ENCODE measurements at places on chromosomes 3 and 15.

DNA sequence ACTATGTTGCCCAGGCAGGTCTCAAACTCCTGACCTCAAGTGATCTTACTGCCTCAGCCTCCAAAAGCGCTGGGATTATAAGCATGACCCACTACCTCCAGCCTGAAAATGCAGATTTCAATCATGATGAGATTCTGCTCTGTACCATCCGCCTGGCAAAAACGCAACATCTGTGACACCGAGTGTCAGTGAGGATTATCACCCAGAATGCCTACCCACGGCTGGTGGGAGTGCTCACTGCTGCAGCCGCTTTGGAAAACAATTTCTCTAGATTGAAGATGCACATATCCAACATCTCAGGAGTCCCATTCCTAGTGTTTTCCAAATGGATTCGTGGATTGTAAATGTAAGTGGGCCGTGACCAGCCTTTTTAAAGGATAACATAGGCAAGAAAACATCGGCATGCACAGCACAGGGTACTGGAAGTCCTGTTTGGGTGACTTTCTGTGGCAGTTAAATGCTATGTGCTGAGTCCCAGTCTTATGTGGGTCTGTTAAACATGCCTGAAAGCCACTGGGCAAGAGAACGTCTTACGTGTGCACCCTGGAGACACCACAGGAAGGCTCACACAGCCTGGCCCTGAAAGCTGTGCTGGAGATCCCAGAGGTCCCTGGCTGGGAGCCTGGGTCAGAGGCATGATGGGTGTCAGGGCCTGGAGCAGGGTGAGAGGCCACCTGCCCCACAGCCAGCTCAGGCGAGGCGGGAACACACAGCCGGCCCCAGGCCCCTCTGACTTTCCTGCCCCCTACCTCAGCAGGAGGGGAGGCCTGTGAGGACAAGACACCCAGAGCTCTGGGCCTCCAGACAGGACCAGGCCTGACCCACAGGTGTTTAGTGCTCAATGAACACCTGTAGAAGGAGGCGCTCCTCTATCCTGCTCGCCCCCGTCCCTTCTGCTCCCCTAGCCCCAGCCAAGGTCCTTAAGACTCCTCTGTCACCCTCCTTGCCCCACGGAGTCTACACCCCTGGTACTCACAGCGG, 918 bp downstream of the PRSS50 start:
- DNase-seq: no peak

DNA sequence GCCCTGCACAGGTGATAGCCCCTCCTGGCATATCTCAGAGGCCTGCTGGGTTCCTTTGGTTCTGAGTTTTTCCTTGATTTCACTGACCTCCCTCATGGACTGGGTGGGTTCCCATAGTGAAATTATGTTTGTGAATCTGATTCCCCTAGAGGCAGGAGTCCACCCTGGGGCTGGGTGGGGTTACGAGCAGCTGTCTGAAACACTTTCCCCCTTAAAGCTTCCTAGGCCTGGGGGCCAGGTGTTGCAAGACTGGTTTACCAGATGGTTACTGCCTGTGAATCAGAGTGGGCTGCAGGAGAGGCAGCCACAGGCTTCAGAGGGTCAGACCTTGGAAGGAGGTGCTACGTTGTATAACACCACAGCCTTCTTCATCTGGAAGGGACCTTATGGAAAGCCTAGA, 34.3 kb downstream of the IL20RB start:
- DNase-seq: no peak

GRCh38 chr3:197085137-197085536, 55.5 kb upstream of the MELTF start:
- DNase-seq: no peak

DNA sequence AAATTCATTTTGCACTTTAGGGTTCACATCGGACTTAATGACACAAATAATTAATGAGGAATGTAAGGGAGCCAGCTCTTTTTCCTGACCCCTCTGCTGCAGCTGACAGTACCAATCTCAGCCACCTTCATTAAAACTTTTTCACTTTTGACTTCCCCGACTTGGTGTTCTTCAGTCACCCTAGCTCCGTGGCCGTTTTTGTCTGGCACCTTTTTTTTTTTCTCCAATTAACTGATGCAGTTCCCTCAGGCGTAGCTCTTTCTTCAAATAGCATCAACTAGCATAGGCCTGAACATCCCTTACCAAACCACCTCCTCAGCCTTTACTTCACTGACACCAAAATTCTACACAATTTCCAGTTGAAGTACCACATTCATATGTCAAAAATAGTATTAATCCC, 350.8 kb downstream of the GRM7 start:
- DNase-seq: no peak

- DNase-seq: no peak
Observed at GRCh38 chr15:50562735-50563640, 16.5 kb upstream of the USP50 start.

GRCh38 chr15:67550522-67550921, 8.0 kb downstream of the MAP2K5 start:
- no peak for DNase-seq

DNA sequence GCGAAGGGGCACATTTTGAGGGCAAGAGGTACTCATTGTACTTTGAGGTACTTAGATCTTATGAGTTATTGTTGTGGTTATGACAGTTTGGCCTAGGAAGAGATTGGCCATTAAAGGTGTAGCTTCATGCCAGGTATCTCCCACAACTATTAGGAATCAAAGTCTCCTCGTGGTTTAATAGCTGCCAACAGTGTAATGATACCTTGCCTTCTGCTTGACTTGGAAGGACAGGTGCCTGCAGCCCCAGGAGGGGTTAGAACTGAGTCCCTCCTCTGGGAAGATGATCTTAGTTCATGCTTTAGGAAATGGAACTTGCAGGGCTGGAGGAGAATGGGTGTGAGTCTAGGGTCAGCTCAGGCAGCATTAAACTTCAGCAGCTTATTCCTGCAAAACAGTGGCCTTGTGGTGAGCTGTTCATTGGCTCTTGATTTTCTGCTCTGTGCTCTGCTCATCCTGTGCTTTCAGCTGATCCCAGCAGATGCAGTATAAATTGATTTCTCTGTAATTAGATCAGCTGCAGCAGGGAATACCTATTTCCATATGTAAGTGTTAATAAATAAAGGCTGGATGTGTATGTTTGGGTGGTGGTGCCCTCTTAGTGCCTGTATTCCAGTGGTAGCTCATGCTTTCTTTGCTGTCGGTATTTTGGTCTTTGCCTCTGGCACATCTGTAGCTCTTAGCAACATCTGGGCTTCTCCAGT, 40.5 kb downstream of the ZNF609 start:
- no peak for DNase-seq

DNA sequence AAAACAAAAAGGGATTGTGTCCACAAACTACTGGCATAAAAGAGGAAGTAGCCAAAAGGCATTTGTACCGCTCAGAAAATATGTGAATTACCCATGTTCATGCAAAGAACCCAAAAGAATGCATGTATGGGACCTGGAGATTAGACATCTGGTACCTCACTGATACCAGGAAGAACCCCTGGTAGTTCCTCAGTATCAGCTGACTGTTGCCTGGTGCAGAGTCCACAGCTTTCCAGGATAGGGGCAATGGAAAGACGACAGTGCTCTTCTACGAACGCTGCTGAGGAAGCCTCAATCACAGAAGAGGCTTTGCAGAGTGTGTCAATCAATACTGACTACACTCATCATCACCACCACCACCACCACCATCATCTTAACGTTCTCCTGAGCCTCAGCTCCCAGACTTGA, 63.3 kb downstream of the ATP8B4 start:
- DNase-seq: no peak

GRCh38 chr15:75577401-75578172, 1.5 kb downstream of the PTPN9 start:
- DNase-seq: no peak

GRCh38 chr3:129622933-129623332, 16.5 kb upstream of the PLXND1 start:
- peak; percentile 23 for DNase-seq

- DNase-seq: no peak
Observed at GRCh38 chr3:187698499-187699399, 3.6 kb downstream of the RTP2 start.

DNA sequence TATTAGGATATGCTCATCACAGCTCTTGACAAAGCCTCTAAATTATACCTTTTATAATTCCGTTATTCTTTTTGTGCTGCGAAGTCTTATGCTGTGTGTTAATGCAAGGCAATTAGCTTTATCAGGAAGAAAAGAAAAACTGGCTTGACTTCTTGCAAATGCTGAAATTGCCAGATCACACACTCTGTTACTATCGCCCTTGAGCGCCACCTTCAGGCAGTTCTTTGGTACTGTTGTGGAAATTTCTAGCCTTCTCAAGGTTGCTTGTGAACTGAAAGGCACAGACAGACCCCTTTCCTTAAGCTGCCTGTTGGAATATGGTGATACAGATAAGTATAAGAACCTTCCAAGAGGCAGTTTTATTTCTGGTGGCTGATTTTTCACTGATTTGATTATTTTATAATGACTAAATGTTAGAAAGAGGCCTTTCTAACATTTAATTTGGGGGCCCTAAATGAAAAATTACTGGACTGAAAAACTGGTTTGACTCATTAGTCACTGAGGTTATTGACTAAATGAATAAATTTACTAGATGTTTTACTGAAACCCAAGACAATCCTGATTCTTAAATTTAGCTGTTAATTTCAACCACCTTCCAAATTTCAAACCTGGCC, 126.2 kb upstream of the RASGRP1 start:
- DNase-seq: peak; percentile 20

DNA sequence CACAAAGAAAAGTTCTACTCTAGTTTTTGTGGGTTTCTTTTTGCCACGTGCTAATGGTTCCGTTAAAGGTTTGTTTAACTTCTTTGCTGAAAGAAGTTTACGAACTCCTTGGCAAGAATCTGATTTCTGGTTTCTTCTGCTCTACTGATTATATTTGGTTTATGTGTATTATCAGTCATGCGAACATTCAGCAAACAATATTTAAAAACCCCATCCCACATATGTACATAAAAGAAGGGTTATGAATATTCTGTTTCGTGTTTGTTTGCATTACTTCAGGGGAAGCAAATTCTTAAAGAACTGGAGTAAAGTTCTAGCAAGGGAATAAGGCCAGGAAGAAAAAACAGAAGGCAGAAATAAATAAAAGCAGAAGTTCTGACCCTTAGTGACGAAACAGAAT, 9.8 kb downstream of the LARS2 start:
- DNase-seq: no peak

GRCh38 chr3:53768478-53769459, 77.5 kb downstream of the CHDH start:
- DNase-seq: no peak

DNA sequence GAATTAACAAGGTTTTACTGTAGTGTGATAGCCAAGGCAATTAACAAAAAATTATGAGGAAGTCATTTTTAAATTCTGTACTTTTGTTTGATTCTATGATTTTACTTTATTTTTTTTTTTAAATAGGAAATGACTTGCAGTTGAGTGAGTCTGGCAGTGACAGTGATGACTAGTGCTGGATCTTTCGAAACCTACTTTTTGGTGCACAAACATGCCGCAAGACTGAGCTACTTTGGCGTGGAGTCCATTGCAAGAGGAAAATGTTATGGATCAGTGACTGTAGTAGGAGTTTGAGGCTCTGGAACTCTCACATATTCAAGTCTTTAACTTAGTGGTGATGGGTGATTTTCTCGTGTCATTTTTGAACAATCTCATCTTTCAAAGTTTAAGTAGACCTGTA, 11.6 kb downstream of the EAF1 start:
- no peak for DNase-seq

GRCh38 chr3:111072031-111072921, 660 bp downstream of the NECTIN3 start:
- DNase-seq: peak; percentile 59

- DNase-seq: no peak
Observed at GRCh38 chr3:73351423-73352071, 273.2 kb downstream of the PDZRN3 start.

DNA sequence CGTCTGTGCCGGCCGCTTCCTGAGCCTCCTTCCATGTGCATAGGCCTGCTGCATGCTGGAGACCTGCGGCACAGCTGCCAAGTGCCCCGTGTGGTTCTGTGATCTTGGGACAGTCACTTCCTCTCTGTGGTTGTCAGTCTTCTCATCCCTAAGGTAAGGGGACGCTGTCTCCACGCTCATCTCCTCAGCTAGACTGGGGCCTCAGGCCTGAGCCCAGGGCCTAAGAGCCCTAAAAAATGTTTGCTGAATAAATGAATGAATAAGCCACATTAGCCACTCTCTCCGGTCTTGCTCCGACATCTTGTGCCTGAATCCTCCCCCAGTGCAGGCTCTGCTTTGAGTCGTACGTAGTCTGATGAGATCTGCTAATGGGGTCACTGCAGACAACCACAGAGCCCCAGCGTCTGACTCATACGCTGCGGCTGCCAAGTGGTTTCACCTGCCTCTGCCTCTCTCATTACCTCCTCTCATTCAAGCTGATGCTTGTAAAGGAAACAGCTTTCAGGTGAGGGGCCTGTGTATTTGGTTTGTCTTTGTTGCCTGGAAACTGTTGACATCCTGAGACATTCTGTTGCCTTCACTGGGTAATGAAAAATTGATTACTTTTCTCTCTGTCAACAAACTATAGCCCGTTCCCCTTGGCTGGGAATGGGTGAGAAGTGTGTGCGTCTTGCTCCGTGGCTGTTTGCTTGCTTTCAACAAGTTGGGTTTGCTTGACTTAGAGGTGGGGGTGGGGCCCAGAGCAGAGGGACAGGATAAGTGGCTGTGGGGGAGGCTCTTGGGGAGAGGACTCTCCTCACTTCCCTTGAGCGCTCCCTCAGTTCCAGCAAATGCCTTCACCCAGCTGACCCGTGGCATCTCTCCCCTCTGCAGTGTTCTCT, 15.9 kb downstream of the RPLP1 start:
- no peak for DNase-seq

DNA sequence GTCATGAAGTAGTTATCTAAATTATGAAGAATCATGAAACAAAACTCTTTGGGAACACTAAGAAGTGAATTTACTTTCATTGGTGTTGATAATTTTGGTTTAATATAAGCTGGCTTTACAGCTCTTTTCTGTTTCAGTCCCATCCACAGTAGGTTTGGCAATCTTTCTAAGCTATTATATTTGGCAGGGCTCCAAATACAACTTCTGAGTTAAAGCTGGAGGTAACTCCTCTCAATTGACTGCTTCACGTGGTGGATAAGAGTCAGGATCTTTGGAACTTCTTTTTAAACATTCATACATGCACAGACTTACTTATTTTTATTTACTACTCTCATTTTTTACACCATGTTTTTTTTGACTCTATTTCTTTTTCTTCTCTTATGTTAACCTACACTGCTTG, 106.5 kb upstream of the EPHA3 start:
- no peak for DNase-seq

DNA sequence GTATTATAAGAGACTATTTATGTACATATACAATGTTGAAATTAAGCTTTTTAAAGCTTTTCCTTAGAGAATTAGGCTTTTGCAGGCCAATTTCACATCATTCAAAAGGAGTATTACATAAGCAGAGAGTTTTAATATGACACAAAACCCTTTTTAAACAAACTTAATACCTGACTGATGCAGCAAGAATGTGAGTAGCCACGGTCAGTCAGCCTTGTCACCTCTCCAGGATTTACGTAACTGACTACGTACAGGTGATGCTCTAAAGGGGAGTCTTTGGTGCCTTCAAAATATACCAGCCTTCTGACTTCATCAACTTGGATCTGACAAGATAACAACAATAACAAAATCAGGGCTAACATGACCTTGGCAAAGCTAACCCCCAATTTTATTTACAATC, 44.2 kb upstream of the IGDCC4 start:
- no peak for DNase-seq

GRCh38 chr3:120049881-120050539, 44.2 kb downstream of the GSK3B start:
- DNase-seq: no peak

- no peak for DNase-seq
Observed at GRCh38 chr3:10351013-10351735, 30.3 kb upstream of the SEC13 start.

- DNase-seq: no peak
Observed at GRCh38 chr3:113721636-113722035, 24.4 kb downstream of the NAA50 start.

All from ovary (tissue), 10 donors.